ENCODE measurements at places on chromosomes 1 and 21.

DNA sequence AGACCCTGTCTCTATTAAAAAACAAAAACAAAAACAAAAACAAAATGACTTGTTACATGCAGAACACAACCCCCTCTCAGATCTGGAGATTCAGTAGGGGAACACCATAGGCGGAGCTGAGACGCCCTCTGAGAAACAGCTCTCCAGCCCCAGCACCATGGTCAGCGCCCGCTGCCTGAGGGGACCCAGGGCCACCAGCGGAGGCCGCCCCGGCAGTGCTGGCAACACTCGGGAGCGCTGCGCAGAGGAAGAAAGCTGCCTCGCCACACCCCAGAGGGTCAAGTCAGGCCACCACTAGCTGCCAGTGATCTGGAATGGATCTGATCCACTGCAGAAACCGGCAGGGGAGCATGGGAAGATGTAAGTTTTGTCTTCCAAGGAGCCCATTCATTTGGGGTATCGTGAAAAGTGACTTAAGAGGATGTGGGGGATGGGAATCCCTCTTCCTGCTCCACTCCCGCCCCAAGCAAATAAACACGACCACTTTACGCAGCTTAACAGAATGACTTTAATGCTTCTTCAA is 3.1 kb downstream of the ACTA1 start:
- no peak for DNase-seq

GRCh38 chr21:41483415-41483814 is 24.5 kb downstream of the TMPRSS2 start:
- no peak for DNase-seq

GRCh38 chr1:1832820-1833219 is 54.5 kb upstream of the NADK start:
- no peak for DNase-seq

- no peak for DNase-seq
Measured at GRCh38 chr1:246302711-246303317, 204.3 kb downstream of the SMYD3 start.

- no peak for DNase-seq
Measured at GRCh38 chr1:112515311-112516009, 6.7 kb downstream of the WNT2B start.

DNA sequence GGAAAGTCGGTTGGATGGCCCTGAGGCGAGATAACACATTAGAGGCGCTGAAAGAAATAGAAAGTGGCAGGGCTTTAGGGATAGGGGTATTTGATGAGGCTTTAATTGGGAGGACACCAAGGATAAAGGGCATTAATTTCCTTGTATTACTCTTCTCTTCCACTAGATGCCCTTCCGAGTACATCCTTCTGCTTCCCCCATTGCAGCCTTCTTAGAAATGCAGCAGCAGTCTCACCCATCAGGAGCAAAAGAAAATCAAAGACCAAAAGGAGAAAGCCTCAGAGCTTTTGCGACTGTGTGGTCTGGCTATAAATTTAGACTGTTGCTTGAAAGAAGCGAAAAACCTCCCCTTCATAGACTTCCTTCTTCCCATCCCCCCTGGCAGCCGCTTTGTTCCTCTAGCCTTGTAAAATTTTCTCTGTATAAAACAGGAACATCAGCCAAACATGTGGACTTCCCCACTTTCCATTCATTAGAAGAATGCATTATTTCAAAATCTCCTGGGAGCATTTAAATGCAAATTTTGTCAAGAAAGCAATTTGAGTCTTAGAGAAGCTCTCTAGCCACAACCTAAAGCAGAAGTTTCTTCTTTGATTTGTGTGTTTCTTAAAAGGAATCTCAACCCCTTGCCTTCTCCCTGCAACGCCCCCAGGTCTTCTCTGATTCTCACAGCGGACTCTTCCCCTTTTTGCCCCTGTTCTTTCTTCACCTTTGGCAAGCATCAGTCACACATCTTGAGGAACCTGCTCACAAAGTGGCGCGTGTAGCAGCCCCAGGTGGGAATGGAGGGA is 76.6 kb downstream of the NDUFS5 start:
- DNase-seq: no peak

DNA sequence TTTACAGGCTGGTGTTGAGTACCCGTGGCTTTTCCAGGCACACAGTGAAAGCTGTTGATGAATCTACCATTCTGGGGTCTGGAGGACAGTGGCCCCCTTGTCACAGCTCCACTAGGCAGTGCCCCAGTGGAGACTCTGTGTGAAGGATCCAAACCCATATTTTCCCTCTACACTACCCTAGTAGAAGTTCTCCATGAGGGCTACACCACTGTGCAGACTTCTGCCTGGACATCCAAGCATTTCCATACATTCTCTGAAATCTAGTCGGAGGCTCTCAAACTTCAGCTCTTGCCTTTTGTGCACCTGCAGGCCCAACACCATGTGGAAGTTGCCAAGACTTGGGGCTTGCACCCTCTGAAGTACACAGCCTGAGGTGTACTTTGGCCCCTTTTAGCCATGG is 227.8 kb downstream of the BACH1 start:
- no peak for DNase-seq

DNA sequence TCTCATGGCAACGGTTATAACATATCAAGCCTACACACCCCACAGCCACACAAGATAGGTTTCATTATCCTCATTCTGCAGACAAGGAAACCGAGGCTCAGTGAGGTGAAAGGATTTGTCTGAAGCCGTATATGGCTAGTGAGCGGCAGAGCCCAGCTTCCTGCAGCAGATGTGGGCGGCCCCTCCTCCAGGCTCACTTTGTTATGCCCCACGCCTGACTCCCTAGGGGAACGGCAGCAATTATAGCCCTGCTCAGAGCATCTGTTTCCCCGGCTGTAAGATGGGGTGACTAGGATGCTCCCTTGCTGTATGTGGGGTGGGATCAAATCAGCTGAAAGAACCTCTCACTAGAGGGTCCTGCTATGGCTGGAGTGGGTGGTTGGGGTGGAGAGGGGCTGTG is 22.1 kb downstream of the GRHL3 start:
- no peak for DNase-seq

DNA sequence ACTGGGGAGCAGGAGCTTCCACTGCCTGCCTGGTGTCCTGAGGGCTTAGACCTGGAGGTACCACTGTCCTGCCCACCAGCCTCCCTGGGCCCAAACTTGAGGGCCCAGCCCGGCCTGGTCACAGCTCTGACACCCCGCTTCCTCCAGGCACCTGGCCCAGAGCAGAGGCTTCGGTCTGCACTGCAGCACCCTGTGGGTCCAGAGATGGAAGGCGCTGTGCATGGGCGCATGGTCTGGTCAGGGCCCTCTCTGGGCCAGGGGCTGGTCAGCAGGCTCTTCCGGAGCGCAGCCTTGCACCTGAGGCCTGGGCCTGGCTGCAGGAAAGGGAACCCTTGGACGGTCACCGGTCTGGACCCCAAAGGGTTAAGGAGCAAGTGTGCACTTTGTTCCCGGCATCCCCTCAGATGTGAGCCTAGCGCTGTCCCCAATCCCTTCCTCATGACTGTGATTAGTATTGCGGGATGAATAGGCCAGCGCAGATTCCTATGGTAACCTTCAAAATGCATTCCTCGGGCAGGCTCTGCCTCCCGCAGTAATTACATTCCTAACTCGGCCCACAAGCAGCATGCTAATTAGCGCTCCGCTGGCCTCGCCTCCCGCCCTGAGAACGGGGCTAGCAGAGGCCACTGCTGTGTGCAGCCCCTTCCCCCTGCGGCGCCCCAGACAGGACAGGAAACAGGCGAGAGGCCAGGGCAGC is 36.3 kb downstream of the PRDM16 start:
- no peak for DNase-seq

DNA sequence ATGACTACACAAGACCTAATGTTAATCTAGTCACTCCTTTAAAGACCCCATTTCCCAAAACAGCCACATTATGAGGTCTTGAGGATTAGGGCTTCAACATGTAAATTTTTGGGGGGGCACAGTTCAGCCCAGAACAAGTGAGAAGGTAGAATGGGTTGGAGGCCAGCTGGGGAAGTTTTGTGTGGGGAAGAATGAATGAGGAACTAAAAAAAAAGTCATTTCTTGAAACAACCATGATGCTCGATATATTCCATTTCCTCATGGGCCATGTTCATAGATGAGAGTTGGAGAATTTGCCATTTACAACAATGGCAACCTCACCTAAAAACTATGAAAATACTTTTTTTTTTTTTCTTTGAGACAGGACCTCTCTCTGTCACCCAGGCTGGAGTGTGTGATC is 14.5 kb downstream of the NLRP3 start:
- DNase-seq: no peak

Measured in stimulated activated CD4-positive, alpha-beta T cell treated with anti-CD3 and anti-CD28 coated beads, Interleukin-1b, Interleukin-23, amount 100 ng/mL, for 1 hour (primary cell).